Effector CD8-positive, alpha-beta T cell (primary cell): ENCODE measurements at places on chromosomes 3 and 15.

DNA sequence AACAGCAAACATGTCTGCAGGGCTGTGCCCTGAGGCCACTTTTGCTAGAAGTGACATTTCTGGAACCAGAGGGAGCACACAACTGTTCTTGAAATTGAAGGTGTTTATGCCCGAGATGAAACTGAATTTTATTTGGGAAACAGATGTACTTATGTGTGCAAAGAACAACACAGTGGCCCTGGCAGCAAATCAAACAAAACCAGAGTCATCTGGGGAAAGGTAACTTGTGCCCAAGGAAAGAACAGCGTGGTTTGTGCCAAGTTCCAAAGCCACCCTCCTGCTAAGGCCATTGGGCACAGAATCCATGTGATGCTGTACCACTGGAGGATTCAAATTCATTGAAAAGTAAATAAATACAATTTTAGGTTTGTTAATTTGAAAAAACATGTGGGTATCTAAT is 31.2 kb upstream of the RARRES1 start:
- DNase-seq: no peak

DNA sequence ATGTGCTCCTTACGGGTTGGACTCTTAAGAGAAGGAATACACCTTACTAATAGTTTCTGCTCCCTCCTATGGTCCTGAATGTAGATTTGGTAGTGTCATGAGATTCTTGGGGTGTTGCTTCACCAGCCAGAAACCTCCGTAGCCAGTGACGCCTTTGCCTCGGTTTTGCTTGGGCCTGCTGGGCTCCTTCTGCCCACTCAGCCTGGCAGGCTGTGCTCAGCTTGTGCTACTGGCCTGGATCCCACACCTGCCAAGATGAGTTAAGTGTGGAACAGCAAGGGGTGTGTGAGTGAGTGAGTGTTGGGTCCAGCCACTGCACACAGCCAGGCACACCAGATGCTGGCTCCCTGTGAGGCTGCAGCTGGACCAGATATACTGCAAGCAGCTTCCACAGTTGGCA is 560.1 kb downstream of the NLGN1 start:
- DNase-seq: no peak

DNA sequence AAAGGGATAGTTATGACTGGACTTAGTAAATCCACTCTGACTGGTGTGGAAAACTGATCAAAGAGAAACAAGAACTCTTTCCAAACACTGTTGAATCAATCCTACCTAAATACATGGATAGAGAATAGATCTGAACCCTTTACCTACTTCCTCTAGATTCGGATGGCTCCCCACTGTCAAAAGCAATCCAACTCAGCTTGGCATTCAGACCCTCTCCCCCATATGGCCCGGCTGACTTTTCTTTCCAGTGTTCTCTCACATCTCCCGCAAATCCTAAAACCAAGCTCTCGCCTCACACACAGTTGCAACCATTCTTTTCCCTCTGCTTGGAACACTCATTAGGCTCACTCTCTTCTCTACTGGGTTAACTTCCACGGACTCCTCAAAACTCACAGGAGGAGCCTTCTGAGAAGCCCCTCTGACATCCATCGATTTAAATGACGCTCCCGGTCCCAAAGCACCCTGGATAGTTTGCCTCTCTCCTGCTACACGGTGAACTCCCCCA is 639 bp downstream of the SPICE1 start:
- no peak for DNase-seq

DNA sequence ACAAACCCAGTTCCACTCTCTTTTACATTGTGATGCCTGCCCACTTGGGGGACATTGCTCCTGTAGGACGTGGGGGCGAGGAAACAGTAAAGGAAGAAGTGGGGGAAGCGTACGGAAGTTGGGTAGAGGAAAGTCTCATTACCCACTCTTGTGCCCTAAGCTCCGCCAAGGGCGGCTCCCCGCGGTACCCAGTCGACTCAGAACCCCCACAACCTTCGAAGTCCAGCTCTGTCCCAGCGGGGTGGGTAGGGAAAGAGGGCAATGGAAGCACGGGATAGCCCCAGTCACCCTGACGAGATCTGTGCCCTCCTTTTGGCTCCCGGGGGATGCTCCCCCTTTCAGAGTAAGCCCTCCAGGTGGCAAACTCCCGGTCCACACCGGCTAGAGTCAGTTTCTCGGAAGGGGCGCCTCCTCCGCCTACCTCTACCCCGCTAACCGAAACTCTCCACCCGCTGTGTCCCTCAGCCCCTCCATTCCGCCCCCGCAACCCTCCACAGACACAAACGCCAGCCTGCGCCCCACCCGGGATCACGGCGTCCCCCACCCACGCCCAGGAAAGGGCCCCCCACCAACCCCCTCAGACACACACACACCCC is 527 bp downstream of the CSNK1G1 start:
- DNase-seq: no peak

GRCh38 chr15:78461171-78461888 is 23.3 kb downstream of the IREB2 start:
- no peak for DNase-seq
